ENCODE measurements at places on chromosomes 12 and 14. TPM values are rescaled to one million over a fixed set of nuclear protein-coding genes. Genes with fewer than 3 reads are reported as not detected.

The LALBA gene
- total RNA-seq: not detected

The SAMD15 gene
- 0.99 TPM for total RNA-seq

The SBNO1 gene
- total RNA-seq: 53.6 TPM

DNA sequence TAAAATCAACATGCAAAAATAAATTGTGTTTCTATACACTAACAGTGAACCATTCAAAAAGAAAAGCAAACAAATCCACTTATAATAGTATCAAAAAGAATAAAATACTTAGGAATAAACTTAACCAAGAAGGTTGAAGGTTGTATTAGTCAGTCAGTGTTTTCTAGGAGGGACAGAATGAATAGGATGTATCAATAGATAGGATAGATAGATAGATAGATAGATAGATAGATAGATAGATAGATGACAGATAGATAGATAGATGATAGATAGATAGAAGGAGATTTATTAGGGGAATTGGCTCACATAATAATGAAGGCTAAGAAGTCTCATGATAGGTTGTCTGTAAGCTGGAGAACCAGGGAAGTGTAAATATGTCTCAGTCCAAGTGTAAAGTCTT, 37.2 kb upstream of the MON2 start:
- no peaks in the 10 kb centered on the region for H3K36me3 ChIP-seq
- no peak overlapping the region for H3K27ac ChIP-seq
- no peaks in the 10 kb centered on the region for H3K4me1 ChIP-seq
- no peak overlapping the region for H3K4me3 ChIP-seq
- peaks cover 3% of the 10 kb centered on the region for H3K27me3 ChIP-seq

DNA sequence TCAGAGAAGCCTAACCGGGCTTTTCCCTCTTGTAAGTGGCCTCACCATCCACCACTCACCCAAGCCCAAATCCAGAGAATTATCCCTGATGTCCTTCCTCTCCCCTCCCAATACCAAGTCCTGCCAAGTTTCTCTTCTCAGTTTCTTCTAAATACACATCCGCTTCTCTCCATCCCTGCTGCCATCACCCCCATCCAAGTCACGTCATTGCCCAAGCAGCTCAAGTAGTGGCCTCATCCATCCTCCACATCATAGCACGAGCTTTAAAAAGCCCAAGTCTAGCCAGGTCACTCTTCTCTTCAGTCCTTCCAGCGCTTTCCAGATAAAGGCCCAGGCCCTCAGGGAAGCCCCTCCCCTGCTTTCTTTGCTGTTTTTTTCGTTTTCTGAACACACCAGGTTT, 25.4 kb downstream of the IL31 start:
- no peak overlapping the region for H3K27ac ChIP-seq
- H3K27me3 ChIP-seq: no peaks in the 10 kb centered on the region
- no peaks in the 10 kb centered on the region for H3K4me1 ChIP-seq
- no peak for DNase-seq

DNA sequence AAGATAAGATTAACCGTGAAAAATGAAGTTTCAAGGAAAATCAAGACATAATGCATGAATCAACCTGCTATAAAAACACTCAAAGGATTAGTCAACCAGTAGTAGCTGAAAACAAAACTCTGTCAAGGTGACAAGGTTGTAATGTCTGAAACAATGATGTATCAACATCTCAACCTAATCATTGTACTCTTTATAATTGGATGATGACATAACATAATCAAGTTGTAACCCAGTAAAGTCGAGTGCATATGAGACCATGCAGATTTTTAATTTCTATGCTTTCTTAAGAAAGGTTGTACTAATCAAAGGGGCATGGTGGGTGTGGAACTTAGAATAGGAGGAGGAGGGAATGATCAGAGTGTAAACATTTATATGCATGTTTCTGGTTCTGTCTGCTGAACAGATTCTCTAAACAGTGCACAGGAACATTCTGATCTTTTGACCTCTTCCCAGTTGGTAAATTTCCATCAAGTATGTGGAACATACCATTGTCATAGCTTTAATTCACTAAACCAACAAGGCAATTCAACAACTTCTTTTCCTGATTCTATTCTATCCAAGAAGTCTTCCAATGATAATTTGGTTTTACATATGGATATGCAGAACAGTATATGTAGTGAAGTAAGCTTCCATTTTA, 253.7 kb downstream of the TTC6 start:
- DNase-seq: no peak
- no peaks in the 10 kb centered on the region for H3K4me1 ChIP-seq
- no peaks in the 10 kb centered on the region for H3K27me3 ChIP-seq
- no peaks in the 10 kb centered on the region for H3K36me3 ChIP-seq

DNA sequence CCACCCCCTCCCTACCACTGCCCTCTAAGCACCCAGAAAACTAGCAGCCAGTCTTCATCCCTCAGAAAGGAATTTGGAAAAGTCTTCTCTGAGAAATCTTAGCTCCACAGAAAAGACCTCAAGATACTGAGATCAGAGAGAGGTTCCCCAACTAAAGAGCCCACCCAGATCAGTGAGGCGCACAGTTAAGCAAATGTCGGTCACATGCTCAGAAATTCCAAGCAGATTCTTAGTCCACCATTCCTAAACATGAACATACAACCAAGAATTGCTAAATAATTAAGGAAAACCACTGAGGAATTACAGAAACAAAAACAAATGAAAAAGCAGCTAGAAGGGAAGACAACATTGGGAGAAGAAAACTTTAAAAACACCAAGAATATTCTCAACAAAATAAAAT, 32.3 kb downstream of the MED13L start:
- H3K4me1 ChIP-seq: no peaks in the 10 kb centered on the region
- no peak for DNase-seq
- no peaks in the 10 kb centered on the region for H3K36me3 ChIP-seq
- H3K27me3 ChIP-seq: no peaks in the 10 kb centered on the region
- H3K4me3 ChIP-seq: no peak overlapping the region

The SYCP3 gene
- 0.07 TPM for total RNA-seq

The OR6J1 gene
- not detected for total RNA-seq

DNA sequence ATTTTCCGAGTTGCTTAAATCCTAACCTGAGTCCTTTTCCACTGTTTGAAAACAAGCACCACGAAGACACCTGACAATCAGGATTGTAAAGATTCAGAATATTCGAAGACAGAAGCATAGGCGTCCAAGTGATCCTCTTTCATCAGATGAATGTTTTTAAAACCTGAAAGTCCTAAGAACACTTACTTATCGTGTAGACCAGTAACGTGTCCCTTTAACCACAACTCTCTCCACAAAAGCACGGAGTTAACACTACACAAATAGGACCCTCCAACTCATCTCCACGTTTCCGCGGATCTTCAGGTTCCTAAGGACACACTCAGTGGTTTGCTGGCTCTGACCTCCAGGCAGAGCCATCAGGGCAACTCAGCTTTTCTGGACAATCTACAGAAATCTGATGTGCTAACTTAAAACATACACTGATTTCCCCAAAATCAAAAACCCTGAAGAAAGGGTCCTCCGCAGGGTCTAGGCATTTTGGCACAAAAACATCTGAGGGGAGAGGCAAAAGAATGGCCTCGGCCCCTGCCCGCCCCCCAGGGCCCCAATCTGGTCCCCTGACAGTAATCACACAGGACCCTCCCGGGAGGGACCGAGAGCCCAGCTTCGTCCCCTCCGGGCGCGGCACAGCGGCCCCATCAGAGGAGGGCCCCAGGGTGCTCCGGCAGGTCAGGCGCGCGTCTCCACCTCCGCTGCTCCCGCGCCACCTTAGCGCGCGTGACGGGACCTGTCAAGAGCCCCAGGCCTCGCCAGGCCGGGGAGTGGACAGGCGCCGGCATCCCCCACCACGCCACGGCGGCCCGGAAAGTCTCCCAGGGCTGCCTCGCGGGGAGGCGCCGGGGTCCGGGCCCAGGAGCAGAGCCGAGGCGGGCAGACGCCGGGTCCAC, 925 bp downstream of the DICER1 start:
- H3K4me3 ChIP-seq: peak overlapping the region; percentile 82
- no peak for DNase-seq
- no peaks in the 10 kb centered on the region for H3K36me3 ChIP-seq
- peak overlapping the region; percentile 64 for H3K27ac ChIP-seq
- H3K27me3 ChIP-seq: no peaks in the 10 kb centered on the region
- peaks cover 2% of the 10 kb centered on the region for H3K4me1 ChIP-seq

- H3K36me3 ChIP-seq: no peaks in the 10 kb centered on the region
- H3K4me3 ChIP-seq: no peak overlapping the region
- H3K4me1 ChIP-seq: peaks cover 37% of the 10 kb centered on the region
- no peak overlapping the region for H3K27ac ChIP-seq
- no peaks in the 10 kb centered on the region for H3K27me3 ChIP-seq
These were observed 6.0 kb downstream of the KIF26A start for GRCh38 chr14:104144453-104144790.

DNA sequence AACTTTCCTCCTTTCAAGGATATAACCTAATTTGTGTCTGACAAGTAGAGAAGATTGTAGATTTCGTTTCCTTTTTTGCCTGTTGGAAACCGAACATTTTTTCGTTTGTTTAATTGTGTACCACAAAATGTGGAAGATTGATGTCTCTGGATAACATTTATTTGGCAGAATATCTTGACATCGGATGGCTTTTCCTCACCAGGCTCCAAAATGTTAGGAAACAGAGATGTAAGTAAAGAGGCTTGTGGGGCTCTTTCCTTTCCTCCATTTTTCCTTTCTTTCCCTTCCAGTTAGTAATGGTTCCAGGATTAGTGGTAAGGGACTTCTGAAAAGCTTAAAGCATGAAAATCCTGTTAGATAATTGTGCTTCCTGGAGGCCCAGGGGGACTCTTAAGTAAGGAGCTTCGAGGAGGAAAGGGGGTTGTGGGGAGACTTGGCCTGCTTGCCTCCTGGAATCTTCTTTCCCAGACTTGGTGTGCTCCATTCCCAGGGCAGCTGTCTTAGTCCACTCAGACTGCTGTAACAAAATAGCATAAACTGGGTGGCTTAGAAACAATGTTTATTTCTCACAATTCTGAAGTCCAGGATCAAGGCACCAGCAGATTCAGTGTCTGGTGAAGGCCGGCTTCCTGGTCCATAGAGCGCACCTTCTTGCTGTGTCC, 243.1 kb upstream of the PWP1 start:
- peaks cover 4% of the 10 kb centered on the region for H3K4me1 ChIP-seq
- H3K27me3 ChIP-seq: no peaks in the 10 kb centered on the region
- H3K4me3 ChIP-seq: no peak overlapping the region

GRCh38 chr14:85038526-85039352, 491.2 kb upstream of the FLRT2 start:
- H3K27me3 ChIP-seq: no peaks in the 10 kb centered on the region
- no peaks in the 10 kb centered on the region for H3K4me1 ChIP-seq
- no peaks in the 10 kb centered on the region for H3K36me3 ChIP-seq
- H3K27ac ChIP-seq: no peak overlapping the region
- no peak for DNase-seq

DNA sequence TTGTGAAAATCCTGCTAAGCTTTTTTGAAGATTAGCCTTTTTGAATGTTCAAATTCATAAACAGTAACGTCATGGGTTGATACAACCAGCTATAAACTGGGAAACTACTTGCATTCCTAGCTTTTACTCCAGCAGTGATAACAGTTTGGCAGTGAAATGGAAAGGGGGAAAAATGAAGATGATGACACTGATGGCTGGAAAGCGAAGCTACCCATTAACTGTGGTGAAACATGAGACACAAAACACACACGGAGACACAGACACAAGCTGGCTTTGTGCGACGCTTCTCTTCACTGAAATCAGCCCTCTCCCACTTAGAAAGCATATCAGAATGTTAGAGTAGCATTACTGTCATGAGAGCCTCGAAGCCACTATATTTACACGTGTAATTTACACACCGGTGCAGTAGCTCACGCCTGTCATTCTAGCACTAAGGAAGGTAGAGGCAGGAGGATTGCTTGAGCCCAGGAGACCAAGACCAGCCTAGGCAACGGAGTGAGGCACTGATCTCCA, 15.7 kb downstream of the VPS37B start:
- H3K4me1 ChIP-seq: peaks cover 1% of the 10 kb centered on the region
- H3K27ac ChIP-seq: no peak overlapping the region
- H3K27me3 ChIP-seq: peaks cover 38% of the 10 kb centered on the region
- H3K36me3 ChIP-seq: no peaks in the 10 kb centered on the region
- H3K4me3 ChIP-seq: no peak overlapping the region

The SSTR1 gene
- 0.93 TPM for total RNA-seq

The RASSF9 gene
- 0.39 TPM for total RNA-seq

The C14orf39 gene
- total RNA-seq: 1.2 TPM

DNA sequence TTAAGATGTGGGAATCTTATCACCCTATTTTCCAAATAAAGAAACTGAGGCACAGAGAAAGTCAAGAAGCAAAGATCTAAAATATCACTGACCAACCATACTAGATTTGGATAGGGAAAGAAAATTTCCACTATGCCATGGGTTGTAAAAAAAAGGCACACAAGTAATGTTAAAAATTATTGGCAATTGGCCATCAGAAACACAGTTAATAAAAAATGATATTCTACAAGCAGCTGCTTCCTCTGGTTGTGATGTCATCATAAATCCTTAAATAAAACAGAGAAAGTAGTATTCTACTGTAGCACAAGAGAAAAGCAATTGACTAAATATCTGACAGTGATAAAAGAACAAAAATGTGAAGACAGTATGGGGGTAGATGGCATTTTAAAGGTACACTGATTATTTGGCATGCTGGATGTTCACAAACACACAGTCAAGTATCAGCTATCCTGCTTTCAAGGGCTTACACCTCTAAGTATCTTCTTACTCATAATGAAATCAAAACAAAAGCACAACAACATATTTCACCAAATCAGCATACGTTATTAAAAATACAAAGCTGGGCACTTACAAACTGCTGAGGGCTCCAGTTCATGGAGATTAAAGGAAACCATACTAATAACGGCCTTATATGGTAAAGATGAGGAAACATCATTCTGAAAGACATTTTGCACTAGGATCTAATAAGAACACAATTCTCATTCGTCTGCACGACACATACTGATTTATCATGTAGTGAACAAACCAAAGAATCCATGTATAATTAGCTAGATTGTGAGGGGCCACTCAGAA, 45.7 kb downstream of the CORO1C start:
- H3K27me3 ChIP-seq: no peaks in the 10 kb centered on the region
- no peak overlapping the region for H3K27ac ChIP-seq
- no peaks in the 10 kb centered on the region for H3K36me3 ChIP-seq
- DNase-seq: no peak
- no peaks in the 10 kb centered on the region for H3K4me1 ChIP-seq

GRCh38 chr12:41992022-41992421, 152.7 kb downstream of the GXYLT1 start:
- H3K27ac ChIP-seq: no peak overlapping the region
- H3K27me3 ChIP-seq: no peaks in the 10 kb centered on the region
- H3K4me3 ChIP-seq: no peak overlapping the region

The MYH6 gene
- total RNA-seq: not detected

GRCh38 chr12:2498964-2499500, 295.7 kb upstream of the FKBP4 start:
- H3K27ac ChIP-seq: no peak overlapping the region
- H3K27me3 ChIP-seq: no peaks in the 10 kb centered on the region
- DNase-seq: no peak
- no peaks in the 10 kb centered on the region for H3K4me1 ChIP-seq

DNA sequence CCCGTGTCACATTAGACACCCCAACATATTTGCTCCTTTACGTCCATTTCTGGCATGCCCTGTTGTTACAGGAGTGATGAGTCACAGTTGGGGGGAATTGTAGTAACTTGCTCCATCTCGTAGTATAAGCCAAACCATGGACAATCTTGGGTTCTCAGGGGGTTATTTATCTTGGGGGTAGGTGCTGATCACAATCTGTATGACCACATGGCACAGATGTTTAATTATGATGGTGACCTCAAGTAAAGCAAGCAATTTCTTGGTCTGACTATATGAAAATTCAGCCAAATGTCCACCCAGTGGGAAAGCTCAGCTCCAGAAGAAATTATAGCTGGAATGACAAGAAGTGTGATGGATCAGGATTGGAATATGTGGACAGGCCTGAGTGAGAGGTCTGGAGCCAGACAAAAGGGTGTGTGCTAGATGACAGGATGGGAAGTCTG, 32.1 kb upstream of the STON2 start:
- H3K4me1 ChIP-seq: peaks cover 11% of the 10 kb centered on the region
- H3K4me3 ChIP-seq: no peak overlapping the region
- H3K36me3 ChIP-seq: no peaks in the 10 kb centered on the region
- DNase-seq: no peak
- H3K27ac ChIP-seq: no peak overlapping the region
